ENCODE measurements at places on chromosomes 3 and 15. TPM values are rescaled to one million over a fixed set of nuclear protein-coding genes. Genes with fewer than 3 reads are reported as not detected.

DNA sequence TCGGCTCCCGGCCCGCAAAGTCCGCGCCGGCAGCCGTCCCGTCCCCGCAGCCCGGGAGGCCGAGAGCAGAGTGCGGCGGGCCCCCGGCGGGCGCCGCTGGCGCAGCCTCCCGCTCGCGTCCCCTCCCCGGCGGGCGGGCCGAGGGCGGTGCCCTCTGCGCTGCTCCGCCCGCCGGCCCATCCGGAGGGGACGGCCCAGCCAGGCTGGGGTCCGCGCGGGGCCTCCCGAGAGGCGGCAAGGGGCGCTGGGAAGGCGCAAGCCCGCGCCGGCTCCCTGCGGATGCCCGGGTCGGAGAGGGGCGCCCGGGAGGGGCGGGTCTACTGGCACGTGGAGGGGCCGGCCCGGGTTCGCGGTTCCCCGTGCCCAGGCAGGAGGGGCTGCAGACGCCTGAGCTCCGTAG lies at the start of the genes CLCN2 and POLR2H:
Gene CLCN2, minus strand, starts transcription at position 74 of the 400 bp plus-strand sequence. CDS start 126 bp downstream, outside the sequence.
Gene POLR2H, plus strand, starts transcription at position 179 of the 400 bp plus-strand sequence. CDS start 1,783 bp downstream, outside the sequence.
- peak; percentile 60 for DNase-seq

GRCh38 chr3:16388850-16389441 lies 123.9 kb downstream of the OXNAD1 start:
- no peak for DNase-seq

DNA sequence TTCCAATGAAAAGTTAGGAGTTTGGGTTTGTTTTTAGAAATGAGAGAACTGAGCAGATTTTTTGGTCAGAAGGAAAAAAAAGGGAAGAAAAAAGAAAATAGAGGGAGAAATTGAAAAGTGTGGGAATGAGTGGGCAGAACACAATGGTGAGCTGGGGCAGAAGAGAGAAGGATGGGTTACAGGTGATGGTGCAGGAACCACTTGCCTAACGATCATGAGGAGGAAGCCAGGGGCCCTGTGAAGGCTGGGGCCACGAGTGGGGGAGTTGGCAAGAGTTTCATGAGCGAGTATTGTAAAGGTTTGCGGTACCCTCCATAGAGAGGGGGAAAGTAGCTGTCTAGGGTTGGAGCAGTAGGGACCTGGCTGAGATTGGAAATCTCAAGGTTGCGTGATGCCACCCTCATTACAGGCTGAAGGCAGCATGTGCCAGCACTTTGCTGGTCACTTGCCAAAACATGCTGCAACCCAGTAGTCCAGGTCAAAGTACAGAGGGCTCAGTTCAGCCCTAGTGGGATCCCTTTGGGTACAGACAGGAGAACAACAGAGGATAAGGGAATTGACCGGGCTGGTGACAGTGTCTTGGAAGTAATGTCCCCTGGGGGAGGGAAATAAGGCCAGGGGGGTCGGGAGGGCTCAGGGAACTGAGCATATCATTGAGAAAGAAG lies 6.6 kb downstream of the IVD start:
- DNase-seq: no peak

ZBTB47 gene
- 28.9 TPM for total RNA-seq

DNA sequence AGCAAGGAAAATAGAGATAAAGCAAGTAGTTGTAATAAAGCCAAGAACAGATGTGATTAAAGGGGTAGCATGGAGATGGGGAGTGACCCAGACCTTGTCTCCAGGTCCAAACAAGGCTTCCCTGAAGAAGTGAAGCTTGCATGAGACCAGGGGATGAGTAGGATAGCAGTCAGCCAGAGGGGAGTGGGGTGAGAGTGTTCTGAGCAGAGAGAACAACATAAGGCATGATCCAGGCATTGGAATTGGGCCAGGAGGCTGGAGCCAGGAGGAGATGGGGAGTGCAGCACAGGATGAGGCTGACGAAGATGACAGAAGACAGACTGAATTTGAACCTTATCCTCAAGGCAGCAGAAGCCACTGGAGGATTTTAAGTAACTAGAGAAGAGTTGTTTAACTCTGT lies 7.2 kb downstream of the TMOD2 start:
- DNase-seq: peak; percentile 74

CCR1 gene
- 0.19 TPM for total RNA-seq

DNA sequence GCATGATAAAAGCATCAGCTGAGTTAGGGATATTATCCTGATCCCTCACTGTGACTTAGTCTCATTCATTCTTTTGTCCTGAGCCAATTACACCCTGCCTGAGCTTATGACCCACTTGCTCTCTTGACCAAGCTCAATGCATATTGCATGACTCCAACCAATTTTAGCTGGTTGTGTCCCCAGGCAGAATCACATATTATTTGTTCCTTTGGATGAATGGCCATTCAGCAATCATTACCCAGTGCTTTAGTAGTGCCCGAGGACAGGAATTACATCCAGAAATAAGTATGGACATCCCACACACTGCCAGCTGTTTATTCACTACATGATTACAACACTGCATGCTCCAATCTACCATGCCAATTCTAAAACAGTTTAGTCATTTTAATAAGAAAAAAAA lies 322.5 kb downstream of the ZBBX start:
- DNase-seq: no peak

- DNase-seq: no peak
These were observed 15.0 kb upstream of the ZNF445 start for GRCh38 chr3:44492496-44492895.

DNA sequence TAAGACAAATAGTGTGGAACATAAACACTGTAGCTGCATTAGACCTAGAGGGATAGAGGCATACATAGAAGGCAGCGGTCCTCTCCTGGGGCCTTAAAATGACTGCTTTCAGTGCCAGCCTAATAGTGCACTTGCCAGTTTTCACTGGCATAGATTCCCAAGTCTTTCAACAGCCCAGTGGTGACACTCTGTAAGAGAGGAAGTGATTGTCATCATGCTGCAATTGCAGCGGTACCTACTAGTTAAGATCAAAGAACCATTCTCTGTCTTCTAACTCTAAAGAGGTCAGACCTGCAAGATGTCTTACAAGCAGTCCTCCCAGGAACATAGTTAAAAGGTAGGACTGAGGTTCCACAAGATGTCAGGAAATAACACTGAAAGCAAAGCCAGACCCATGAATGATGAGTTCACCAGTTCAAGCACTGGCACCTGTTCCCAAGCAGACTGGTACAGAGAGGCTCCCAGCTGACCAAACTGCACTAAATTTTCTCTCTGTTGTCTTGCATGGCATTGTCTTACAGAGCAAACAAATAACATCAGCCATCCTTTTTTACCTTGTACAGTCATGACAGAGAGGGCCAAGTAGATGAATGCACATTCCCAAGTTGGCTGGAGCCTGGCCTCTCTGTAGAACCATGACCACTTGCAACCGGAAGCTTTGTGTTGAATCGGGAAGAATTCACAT lies 100.5 kb upstream of the SKOR1 start:
- no peak for DNase-seq

SCAANT1 gene
- not detected for total RNA-seq

TMCO5A gene
- not detected for total RNA-seq

DNA sequence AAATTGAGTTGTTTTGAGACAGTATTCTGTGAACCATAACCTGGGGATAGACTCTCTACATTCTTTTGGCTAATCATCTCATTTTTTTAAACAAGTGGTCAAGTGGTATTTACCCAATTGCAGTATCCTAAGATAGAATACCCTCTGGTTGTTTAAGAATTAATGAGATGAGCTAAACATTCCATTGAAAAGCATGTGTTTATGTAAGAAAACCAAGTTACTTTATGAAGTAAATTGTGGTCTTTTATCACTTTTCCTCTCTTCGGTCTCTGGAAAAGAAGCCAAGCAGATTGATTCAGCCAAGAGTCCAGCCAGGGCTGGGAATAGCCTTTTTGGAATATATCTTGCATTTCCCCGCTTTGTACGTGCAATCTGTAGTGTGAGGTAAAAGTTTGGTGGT lies 185.7 kb upstream of the TOPAZ1 start:
- no peak for DNase-seq

DNA sequence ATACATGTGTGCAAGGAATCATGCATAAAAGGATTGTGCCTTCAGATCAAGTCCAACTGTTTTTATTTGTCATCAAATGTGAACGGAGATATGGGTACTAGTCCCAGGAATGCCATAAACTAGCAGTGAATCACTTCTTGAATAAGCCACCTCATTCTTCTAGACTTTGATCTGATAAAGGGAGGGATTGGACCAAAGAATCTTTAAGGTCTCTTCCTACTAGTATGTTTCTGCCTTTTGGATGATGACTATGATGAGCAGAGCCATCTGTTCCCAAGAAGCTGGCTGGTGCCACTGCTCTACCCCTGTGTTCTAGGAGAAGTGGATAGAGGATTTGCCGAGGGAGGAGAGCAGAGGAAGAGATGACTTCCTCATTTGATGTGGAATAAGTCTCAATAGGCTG lies 28.8 kb upstream of the UACA start:
- DNase-seq: peak; percentile 96

DNA sequence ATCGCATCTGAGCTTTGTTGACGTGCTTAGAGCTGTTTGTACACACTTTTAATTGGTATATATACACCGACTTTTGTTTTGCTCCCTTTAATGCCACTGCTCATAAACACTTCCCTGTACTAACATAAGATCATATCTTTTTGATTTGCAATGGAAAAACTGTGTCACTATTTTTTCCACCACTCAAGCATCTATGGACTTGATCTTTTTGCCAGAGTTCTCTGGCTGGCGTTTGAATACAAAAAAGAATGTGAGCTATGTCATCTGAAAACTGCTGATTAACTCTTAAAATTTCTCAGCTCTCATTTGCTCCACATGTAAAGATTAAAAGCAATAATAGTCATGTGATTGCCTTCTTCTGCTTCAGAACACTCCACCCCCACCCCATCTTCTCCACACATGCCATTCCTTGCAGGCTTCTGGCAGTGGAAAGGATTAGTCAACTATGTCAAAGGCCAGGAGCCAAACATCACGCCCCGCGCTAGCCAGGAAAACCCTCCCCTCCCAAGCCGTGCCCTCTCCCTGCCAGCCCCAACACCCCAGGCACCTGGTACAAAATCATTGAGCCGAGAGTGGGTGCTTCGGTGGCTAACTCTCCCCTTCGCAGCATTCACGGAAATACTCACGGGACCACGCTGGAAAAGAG lies 123.4 kb upstream of the MEF2A start:
- DNase-seq: peak; percentile 81

DNA sequence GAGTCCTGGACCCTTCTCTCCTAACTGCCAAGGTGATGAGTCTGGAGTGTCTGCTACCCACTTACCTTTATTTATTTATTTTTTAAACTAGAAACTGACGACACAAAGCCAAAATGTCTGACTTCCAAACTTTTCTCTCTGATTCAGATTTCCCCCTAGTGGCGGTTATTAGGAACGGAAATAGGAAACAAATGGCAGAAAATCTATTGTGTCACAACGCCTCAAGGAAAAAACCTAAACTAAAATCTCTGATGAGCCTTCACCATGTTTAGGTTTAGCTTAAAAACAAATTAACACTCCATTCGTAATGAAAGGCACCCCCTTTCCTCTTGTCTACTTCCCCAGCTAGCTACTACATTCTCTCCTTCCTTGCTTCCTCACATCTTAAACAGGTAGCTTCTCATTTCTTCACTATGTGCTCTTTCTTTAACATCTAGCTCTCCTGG lies 94.0 kb upstream of the MEX3B start:
- peak; percentile 73 for DNase-seq

HCN4 gene
- not detected for total RNA-seq

Data from LHCN-M2 (cell line).